ENCODE measurements at places on chromosomes 13 and 19.

- no peak for DNase-seq
Measured at GRCh38 chr19:11767633-11768133, 883 bp downstream of the ZNF441 start.

DNA sequence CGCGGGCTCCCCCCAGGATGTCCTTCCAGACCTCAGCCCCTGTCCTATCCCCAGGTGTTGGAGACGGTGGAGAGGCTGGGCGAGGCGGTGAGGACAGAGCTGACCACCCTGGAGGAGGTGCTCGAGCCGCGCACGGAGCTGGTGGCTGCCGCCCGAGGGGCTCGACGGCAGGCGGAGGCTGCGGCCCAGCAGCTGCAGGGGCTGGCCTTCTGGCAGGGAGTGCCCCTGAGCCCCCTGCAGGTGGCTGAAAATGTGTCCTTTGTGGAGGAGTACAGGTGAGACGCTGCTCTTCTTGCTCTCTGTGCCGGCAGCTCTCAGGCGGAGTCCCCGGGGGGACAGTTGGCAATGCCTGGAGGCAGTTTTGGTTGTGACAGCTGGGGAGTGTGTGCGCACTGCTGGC lies 6.9 kb downstream of the TTYH1 start:
- no peak for DNase-seq

DNA sequence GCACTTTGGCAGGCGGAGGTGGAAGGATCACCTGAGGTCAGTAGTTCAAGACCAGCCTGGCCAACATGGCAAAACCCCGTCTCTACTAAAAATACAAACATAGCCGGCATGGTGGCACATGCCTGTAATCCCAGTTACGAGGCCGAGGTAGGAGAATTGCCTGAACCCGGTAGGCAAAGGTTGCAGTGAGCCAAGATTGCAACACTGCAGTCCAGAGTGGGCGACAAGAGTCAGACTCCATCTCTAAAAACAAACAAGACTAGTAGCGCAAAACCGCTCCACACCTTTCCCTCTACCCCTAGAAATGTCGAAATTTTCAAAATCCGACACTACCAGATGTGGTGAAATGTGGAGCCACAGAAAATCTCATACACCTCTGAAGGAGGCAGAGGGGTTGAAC lies 11.2 kb upstream of the TYROBP start:
- DNase-seq = no peak

- no peak for DNase-seq
Measured at GRCh38 chr19:34549833-34550232, 68.3 kb downstream of the WTIP start.

DNA sequence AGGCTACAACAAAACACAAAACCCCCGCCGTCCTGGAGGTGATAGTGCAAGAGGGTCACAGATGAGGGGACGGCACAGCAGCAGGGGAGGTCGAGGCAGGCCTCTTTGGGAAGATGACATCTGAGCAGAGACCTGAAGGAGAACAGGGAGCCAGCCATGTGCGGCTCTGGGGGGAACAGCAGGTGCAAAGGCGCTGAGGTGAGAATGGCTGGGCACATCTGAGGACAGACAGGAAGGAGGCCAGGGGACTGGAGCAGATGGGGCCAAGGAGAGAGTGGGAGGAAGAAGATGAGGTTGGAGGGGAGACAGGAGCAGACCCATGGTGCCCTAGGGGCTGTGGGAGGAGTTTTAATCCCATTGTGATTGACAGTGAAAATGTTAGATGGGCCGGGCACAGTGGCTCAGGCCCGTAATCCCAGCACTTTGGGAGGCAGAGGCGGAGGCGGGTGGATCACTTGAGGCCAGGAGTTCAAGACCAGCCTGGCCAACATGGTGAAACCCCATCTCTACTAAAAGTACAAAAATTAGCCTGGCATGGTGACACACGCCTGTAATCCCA lies 1.8 kb upstream of the CKM start:
- DNase-seq = no peak

- no peak for DNase-seq
Measured at GRCh38 chr13:36057041-36057440, 74.1 kb downstream of the DCLK1 start.

GRCh38 chr19:19552798-19553197 lies 14.7 kb downstream of the CILP2 start:
- DNase-seq = no peak

Data from stimulated activated CD8-positive, alpha-beta memory T cell treated with anti-CD3 and anti-CD28 coated beads, Interleukin-7, amount 100 ng/mL, for 1 hour (primary cell).